ENCODE measurements at places on chromosomes 2 and 18. TPM values are rescaled to one million over a fixed set of nuclear protein-coding genes. Genes with fewer than 3 reads are reported as not detected.

DNA sequence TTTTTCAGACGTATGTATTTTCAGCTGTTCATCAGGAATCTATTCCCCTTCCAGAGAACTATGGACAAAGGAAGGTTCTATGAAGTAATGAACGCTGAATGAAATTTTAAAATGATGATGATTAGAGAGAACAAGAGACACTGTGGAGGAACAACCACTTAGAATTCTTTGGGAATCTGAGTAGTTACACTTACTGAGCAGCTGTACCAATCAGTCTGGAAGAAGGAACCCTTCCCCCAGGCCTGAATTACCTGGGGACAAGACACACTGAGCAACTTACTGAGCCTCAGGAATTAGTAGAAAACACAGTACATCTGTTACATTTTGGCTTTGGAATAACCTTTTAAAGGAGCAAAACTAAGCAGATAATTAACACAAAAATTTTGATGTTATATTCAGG is 1.9 kb downstream of the MSTN start:
- DNase-seq, result no peak

DNA sequence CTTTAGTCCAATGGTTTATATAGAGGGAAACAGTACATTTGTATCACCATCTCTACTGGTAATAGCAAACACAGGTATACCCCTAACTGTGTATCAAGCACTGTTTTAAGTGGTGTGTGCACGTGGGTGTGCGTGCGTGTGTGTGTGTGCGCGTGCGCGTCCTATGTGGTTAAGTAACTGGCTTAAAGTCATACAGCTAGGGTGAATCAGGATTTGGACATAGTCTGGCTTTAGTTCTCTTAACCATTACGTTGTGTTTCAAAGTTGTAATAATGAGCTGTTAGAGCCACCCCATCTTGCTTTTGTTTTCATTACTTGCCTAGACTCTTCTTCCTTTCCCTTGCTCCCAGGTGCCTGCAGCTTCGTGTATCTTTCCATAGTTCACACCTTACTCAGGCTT is 2.1 kb downstream of the HADHB start:
- DNase-seq, result peak; percentile 28

- DNase-seq, result no peak
Observed at GRCh38 chr2:105055613-105056012, 17.7 kb downstream of the MRPS9 start.

APOB gene
- total RNA-seq, result not detected

GAD1 gene
- 1.4 TPM for total RNA-seq
